Fibroblast of pulmonary artery (primary cell): ENCODE measurements at places on chromosomes 6 and 20.

DNA sequence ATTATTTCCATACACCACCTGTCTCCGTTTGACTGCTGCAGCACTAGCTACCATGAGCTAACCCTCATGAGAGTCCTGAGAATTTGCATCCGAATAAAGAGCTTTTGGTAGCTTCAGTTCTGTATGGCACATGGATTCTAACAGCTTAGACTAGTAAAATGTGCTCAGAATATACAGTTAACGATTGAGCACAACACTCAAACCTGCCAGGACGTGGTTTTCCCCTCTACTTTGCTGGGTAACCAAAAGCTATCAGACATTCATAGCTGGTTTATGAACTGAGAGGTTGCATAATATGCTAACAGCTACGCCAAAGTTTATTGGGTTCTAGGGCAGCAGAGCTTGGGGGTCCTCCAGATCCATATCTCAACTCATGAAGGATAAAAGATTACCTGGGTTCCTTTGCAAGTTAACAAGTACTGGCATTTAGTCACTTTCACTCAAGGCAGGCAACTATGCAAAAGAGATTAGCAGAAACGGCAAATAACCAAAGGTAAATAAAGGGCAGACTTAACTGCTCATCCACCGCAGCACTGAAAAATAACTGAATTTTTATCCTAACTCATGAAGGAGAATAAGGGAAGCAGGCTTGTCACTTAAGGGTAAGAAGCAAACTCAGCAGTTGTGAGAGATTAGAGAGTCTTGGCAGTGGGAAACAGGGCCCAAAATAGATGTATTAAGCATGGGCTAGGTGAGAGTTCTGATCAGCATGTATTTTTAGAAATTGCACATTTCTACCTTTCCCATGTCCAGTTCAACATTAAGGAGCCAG, 29.4 kb downstream of the NUDT3 start:
- DNase-seq, result no peak

DNA sequence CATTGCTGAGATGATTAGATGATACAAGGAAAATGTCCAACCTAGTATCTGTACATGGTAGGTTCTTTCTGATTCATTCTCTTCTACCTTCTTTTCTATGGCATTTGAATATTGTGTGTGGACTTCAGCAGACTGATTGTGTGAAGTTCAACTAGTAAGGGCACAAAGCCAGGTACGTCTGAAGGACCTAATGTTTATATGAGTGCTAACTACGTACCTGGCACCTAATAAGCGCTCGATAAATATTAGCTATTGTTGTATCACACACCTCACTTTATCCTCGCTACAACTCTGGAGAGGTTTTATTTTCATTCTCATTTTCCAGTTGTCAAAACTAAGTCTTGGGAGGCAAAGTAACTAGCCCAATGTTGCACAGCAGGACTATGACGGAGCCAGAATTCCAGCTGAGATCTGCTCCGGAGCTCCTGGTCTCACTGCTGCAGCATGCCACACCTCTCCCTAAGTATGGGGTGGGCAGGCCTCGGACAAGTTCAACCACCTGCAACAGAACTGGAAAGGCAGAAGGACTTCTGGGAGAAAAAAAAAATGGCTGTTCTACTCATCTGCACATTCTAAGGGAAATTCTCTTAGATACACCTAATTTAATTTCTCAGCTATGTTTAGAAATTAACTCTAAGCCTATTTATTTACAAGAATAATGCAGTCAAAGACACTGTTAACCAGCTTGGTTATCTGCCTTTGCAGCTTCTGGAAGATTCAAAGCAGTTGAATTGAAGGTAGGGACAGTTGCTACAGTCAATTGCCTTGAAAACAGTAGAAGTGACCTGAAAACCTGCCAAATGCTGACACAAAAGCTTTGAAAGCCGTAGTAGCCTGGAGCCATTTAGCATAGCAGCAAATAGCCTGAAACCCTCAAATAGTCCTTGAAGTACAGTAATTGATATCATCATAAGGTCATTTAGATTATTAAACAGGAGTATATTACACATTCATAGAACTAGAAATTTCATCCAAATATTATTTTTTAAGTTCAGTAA, 165.0 kb downstream of the PDE7B start:
- DNase-seq, result no peak

GRCh38 chr6:8562125-8562524, 126.8 kb upstream of the SLC35B3 start:
- no peak for DNase-seq

DNA sequence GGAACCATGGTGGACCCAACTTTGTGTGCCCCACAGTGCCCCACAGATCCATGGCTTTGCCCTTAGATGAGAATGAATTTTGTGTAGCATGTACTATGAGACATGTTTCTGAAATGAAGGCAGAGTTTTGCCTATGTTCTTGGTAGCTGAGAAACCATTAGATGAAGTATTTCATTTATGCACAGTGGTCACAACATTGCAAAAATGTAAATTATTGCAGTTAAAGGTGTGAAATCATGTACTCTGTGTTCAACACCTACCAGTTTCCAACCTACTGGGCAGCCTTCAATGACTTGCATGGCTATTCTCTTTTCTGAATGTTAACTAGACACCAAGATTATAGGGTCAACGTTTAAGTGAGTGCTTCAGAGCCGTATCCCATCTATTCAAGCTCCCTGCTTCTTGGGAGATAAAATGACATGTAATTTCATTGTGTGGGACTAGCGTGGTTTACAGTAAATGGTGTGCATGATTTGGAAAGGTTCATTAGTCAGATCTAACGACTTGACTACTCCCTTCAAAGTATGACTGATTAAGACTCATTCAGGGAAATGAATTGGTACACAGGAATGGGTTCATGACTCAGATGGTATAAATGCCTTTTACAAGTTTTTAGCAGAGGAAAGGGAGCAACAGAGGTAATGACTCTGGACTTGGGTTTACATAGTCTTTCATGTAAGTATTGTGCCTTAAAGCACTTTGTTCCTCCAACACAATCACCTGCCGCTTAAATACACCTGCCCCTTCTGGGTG, 106.1 kb upstream of the AKIRIN2 start:
- peak; percentile 23 for DNase-seq

DNA sequence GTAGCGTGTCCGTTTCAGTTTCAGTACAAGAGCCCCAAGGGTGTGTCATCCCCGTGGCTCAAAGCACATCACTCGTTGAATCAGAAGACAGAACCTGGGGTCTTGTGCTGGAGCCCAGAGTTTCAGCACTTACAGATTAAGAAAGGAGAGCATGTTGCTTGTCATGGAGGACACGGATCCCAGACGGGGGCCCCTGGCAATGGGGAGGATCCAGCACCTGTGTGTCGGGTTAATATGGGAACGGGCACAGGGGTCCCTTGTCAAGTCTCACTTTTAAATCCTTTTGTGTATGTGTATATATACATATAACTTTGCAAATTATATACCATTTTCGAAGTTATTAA, 23.4 kb downstream of the THBS2 start:
- no peak for DNase-seq

DNA sequence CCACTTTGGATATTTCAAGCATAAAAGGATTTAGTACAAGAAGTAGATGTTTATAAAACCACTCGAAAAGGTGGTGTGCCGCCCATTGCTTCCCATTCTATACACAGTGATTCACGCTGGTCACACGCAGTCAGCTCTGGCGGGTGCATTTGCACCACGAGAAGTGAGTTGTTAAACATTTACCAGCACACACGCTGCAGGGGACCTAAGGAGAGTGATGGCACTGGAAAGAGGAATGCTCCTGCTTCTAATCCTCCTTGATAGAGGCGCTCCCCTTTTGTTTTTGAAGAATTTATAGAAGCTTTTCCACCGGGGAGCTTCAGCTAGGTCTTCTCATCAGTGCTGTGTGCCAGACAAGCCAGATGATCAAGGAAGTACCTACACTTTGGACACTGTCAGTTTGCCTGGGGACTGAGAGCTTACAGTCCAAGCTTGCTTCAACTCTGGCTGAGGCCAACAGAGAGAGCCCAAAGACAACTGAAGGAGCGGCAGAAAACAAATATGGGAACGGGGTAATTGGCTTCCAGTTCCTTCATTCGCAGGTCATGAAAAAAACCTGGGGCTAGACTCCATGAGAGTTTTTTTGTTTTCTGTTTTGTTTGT, 31.2 kb downstream of the MUC22 start:
- DNase-seq, result no peak

- no peak for DNase-seq
Observed at GRCh38 chr6:36141961-36142360, 11.6 kb downstream of the MAPK13 start.

GRCh38 chr6:111653434-111653833, 47.8 kb upstream of the TRAF3IP2 start:
- no peak for DNase-seq

DNA sequence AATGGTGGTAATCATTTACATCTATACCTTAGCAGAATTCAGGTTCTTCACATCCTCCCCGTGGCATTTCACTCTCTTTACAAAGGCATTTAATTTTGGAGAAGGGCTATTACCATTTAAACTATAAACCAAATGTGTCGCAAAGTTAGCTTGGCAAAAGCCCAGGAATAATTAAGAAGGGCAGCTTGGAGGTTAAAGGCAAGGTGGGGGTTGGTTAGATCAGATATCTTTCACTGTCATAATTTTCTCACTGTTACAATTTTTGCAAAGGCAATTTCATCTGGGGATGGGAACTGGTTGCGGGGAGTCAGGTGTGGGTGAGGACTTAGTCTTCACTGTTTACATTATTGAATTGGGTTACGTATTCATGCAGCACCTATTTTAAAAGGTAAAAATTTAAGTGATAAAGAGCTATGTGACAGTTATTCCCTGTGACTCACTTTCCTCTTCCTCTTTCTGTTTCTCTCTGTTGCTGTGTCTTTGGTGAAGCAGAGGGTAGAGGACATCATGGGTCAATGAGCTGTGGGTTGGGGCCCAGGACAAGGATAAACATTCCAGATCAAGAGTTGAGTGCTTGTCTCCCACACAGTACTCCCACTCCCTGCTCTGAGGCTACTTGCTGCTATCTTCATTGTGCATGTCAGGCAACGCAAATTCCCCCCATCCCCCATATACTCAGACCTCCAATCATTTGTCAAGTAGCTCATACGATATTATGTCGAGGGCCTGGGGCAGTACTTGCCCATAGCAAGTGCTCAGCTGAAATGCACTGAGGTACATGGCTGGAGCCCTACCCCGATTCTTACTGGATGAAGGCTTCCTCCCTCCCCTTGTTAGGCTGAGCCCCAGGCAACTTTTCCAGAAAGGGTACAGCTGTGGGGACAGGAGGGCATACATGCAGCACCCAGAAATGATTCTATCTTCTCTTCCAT, 223.1 kb upstream of the MYLIP start:
- DNase-seq, result peak; percentile 46

DNA sequence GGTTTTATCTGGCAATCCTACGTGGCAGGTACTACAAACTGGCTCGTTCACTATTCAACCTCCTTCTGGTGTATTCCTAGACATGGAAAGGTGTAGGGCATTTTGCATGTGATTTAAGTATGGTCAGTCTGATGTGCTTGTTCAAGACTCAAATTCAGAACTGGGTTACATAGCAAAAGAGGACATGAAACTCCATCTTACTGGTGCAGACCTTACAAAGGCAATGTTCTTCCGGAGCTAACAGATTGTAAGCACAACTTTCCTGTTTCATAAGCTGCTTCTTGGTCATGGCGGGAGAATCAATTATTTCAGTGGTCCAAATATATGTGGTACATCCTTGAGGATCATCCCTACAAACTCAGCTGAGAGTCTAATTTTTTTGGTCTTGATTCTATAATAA, 703.4 kb downstream of the EPM2A start:
- DNase-seq, result no peak

DNA sequence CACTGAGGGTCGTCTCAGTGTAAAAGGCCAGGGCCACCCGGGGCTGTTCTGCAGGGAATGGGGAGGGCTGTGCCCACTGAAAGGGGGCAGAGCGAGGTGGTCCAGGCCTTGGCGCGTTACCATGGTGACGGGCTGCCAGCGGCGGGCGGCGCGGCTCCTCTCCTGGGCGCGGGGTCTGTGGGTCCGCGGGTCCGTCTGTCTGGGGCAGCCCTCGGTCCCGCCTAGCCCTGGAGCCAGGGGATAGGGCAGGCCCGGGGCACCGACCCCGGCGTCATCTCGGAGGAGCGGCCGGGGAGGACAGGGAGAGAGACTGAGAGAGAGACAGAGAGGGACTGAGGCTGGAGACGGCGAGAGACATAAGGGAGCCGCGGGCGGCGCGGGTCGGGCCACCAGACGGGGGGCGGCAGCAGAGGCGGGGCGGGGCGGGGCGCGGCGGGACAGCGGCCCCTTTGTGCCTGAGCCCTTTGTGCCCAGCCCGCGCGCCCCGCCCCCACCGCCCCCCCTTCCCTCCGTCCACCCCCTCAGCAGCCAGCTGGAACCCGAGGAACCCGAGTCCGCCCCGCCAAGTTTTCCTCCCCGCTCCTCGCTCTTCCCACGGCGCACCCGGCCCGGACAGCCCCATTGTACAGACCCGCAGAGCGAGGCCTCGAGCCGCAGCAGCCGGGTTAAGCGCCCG, at the start of gene KIAA1755:
TSS of gene KIAA1755 (minus strand) at position 358 of the 676 bp plus-strand sequence. CDS start at position 123, 235 bp downstream.
- no peak for DNase-seq

- no peak for DNase-seq
Observed at GRCh38 chr20:50456452-50457324, 53.5 kb upstream of the PTPN1 start.

DNA sequence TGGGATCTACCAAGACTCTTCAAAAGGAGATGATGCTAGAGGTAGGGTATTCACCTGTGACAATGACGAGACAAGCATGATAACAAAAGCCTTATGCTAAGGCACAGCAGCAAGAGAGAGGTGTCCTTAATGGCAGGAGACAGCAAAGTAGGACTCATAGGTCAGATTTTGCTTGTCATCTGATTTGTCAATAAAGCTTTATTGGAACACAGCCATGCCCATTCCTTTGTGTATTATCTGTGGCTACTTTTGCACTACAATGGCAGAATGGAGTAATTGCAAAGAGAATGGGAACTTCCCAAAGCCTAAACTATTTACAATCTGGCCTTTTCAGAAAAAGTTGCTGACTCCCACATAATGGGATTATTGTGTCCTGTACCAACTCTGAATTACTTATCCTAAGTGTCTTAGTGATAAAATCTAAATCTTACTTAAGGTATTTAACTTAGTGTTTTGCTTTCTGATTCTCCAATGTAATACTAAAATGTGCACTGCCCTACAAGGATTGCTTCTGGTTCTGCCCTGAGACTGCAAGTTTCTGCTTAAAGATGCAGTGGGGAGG, 221.6 kb downstream of the CDC5L start:
- no peak for DNase-seq

DNA sequence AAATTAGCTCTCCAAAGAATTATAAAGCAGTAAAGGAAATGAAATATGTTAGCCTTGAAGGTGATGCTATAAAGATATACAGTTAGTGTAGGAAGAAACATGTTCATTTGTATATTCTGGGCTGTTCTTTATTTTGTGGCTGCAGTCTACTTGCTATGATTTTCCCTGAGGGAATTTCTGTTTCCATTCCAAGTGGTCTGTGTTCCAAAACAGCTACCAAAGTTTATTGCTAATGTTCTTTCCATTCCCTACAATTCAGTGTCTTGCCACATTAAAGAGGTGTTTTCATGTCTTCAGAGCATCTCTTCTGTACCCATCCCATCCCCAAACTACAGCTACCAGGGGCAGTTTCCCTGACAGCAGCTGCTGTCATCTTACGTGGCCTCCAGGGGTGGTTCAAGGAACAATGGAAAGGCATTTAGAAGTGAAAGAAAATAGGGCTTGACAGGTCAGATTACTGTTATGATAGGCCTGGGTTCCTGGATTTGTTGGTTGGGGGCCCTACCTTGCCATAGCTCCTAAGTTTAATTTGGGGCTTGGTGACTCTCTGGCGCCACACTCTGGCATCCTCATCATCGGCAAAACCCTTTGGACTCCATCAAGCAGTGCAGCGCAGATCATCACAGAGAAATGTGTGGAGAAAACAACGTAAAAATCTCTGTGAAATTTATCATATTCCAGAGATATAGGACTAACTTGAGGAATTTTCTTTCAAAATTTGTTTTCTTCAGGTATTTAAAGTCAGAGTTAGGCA, 33.8 kb upstream of the AIG1 start:
- peak; percentile 57 for DNase-seq
